ENCODE measurements at places on chromosomes 16 and 17.

DNA sequence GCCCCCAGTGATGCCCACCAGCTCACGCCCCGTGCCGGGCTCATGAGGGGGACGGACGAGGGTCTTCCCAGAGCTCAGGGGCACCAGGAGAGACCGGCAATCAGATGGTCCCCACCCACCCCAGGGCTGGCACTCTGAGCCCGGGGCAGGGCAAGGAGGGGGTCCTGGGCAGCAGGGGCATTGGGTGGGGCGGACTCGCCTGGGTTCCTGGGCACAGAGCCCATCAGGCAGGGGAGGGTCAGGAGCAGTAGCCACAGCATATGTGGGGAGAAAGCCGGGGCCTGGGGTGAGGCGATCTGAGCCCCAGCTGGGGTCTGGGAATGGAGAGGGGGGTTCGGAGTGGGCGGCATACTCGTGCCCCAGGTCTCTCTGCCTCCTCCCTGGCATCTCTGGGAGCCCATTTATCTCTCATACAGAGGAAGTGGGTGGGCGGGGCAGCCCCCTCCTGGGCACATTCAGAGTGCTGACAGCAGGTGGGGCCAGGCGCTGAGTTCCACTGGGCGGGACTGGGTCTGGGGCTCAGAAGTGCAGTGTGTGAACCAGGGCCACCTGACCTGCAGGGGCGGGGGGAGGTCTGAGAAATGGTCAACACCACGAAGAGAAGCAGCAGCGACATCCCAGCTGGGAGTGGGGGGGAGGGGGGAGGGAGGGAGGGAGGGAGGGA is 20.5 kb upstream of the UBE2I start:
- no peak for DNase-seq

GRCh38 chr16:49834531-49835151 is 21.3 kb downstream of the ZNF423 start:
- no peak for DNase-seq

DNA sequence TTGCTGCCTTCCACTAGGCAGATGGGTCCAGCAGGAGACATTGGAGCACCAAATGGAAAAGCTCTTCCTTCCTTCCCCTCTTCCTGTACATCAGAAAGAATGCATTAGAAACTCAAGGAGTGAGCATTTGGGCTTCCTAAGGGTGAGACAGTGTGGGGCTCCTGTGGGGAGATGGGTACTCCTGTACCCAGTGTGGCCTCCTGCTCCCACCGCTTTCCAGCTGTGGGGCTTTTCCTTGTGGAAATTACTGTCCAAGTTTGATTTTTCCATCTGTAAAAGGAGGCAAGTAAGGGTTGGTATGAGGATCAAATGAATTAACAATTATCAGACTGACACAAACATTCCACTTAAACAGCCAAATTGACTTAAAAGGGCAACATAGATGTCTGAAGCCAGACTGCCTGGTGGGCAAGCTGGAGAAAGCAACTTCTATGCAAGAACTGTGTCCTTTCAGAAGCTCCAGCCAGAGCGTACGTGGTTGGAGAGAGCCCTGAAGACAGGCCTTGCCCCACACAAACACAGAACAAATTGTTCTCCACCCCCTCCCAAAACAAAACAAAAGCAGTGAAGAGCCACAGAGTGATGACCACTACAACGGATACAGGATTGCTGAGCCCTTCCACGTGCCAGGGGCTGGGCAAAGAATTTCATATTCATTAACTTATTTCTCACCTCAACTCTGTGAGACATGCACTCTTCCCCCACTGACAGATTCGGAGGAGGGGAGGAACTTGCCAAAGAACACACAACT is 23.1 kb upstream of the ALDH3A1 start:
- DNase-seq: no peak

DNA sequence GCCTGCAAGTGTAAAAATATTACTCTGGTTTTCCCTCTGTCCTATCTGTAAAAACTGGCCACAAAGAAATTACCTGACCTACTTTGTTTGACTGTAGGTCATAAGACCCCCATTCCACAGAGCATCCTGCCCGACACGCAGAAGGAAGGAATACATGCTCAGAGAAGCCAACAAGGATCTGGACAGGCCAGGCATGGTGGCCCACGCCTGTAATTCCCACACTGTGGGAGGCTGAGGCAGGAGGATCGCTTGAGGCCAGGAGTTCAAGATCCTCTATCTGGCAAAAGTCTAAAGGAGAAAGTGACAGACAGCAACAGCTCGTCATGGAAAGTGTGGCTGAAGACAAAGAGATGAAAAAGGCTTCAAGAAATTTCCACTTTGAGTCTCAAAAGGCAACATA is 78.2 kb upstream of the RNU2-1 start:
- no peak for DNase-seq

Data from AG10803 (cell line).